CD4-positive, CD25-positive, alpha-beta regulatory T cell (primary cell): ENCODE measurements at places on chromosomes 5 and 9. TPM values are rescaled to one million over a fixed set of nuclear protein-coding genes. Genes with fewer than 3 reads are reported as not detected.

The FIBCD1 gene
- not detected for polyA plus RNA-seq

The HARS1 gene
- polyA plus RNA-seq, result 61.5 TPM

The FGF18 gene
- not detected for polyA plus RNA-seq

The NEUROG1 gene
- not detected for polyA plus RNA-seq

The KCNV2 gene
- polyA plus RNA-seq, result not detected

The TYRP1 gene
- not detected for polyA plus RNA-seq

The SLIT3 gene
- not detected for polyA plus RNA-seq

The TMEM232 gene
- polyA plus RNA-seq, result 1.9 TPM

The STK32A gene
- polyA plus RNA-seq, result not detected

The CKMT2 gene
- not detected for polyA plus RNA-seq

The TBC1D9B gene
- polyA plus RNA-seq, result 18.8 TPM

The THBS4 gene
- not detected for polyA plus RNA-seq

- H3K4me3 ChIP-seq, result no peak overlapping the region
- no peaks in the 10 kb centered on the region for H3K27me3 ChIP-seq
- DNase-seq, result no peak
- H3K27ac ChIP-seq, result no peak overlapping the region
- H3K36me3 ChIP-seq, result no peaks in the 10 kb centered on the region
Measured at GRCh38 chr5:149807176-149807575, 77.1 kb downstream of the PPARGC1B start.

DNA sequence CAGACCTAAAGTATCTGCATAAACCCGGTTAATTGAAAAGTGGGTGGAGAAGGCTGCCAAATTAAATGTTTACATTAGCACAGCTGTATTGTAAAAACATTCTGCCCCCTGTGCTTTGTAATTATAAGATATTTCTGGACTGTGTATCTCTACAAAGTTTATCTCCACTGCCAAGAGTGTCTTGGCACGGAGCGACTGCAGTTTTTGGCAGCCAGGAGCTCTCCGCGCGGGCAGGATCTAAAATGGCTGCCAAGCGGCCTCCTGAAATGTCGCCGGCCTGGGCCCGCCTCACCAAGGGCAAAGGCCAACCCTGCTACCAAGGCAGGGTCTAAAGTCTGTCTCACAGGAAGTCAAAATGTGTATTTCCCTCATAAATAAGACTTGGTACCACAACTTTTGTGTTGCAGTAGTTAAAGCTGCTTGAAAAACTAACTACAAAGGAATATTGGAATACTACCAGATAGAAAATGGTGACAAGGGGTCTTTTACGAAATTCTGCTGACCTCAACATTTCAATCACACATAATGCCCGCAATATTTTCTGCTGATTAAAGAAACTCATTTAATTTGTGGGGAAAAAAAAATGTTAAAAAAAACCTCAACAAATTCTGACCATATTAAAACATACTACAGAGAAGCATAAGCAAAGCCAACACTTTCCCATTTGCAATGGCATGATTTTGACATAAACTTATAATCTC, 110.4 kb downstream of the NFIB start:
- no peak overlapping the region for H3K27ac ChIP-seq
- no peaks in the 10 kb centered on the region for H3K36me3 ChIP-seq
- no peak for DNase-seq

GRCh38 chr9:36793277-36793676, 220.6 kb downstream of the MELK start:
- H3K4me3 ChIP-seq, result no peak overlapping the region
- H3K27ac ChIP-seq, result no peak overlapping the region
- no peak for DNase-seq
- H3K27me3 ChIP-seq, result no peaks in the 10 kb centered on the region
- H3K4me1 ChIP-seq, result no peaks in the 10 kb centered on the region

GRCh38 chr5:34483442-34484033, 172.6 kb upstream of the RAI14 start:
- no peak for DNase-seq
- no peak overlapping the region for H3K27ac ChIP-seq
- peaks cover 2% of the 10 kb centered on the region for H3K27me3 ChIP-seq
- no peak overlapping the region for H3K4me3 ChIP-seq

GRCh38 chr9:131475956-131476776, 26.6 kb upstream of the POMT1 start:
- no peaks in the 10 kb centered on the region for H3K27me3 ChIP-seq
- no peaks in the 10 kb centered on the region for H3K4me1 ChIP-seq
- H3K4me3 ChIP-seq, result no peak overlapping the region
- DNase-seq, result no peak
- H3K27ac ChIP-seq, result no peak overlapping the region
- H3K36me3 ChIP-seq, result peaks cover 93% of the 10 kb centered on the region

GRCh38 chr5:115494570-115495289, 49.8 kb downstream of the FEM1C start:
- H3K27ac ChIP-seq, result no peak overlapping the region
- H3K27me3 ChIP-seq, result peaks cover 23% of the 10 kb centered on the region
- H3K4me1 ChIP-seq, result no peaks in the 10 kb centered on the region
- no peaks in the 10 kb centered on the region for H3K36me3 ChIP-seq

GRCh38 chr5:149320791-149321330, 24.4 kb upstream of the GRPEL2 start:
- no peak overlapping the region for H3K4me3 ChIP-seq
- no peak for DNase-seq
- peaks cover 3% of the 10 kb centered on the region for H3K4me1 ChIP-seq
- H3K27me3 ChIP-seq, result no peaks in the 10 kb centered on the region

GRCh38 chr5:142151436-142152383, 43.1 kb downstream of the NDFIP1 start:
- H3K27ac ChIP-seq, result no peak overlapping the region
- H3K4me3 ChIP-seq, result no peak overlapping the region
- no peaks in the 10 kb centered on the region for H3K27me3 ChIP-seq
- peak; percentile 38 for DNase-seq
- H3K4me1 ChIP-seq, result no peaks in the 10 kb centered on the region

GRCh38 chr9:123112015-123112975, 78.8 kb downstream of the GPR21 start:
- no peak for DNase-seq
- H3K4me1 ChIP-seq, result peaks cover 9% of the 10 kb centered on the region
- no peak overlapping the region for H3K27ac ChIP-seq

GRCh38 chr9:35035851-35036701, 36.3 kb downstream of the VCP start:
- no peaks in the 10 kb centered on the region for H3K27me3 ChIP-seq
- H3K4me1 ChIP-seq, result peaks cover 11% of the 10 kb centered on the region
- no peaks in the 10 kb centered on the region for H3K36me3 ChIP-seq
- no peak overlapping the region for H3K27ac ChIP-seq

GRCh38 chr5:163978897-163979296, 473.5 kb downstream of the MAT2B start:
- DNase-seq, result no peak
- H3K4me1 ChIP-seq, result no peaks in the 10 kb centered on the region
- H3K27me3 ChIP-seq, result no peaks in the 10 kb centered on the region
- H3K27ac ChIP-seq, result no peak overlapping the region

DNA sequence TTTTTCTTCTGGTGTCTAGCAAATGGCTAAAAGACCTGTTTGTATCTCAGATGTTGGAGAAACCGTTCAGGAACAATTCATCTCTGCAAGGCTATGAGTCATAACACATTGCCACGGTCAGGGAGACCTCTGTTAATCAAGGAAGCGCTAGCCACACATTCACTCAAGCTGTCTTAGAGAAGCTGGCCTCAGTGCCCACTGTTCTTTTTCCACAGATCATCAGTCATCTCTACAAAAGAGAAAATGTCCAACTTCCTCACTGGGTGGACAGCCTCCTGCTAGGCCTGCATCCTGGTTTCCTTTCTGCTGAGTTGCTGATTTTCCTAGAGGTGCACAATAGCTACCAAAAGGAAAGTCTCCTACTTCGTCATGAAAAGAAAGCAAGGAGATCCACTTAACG, 360.5 kb downstream of the BNC2 start:
- DNase-seq, result no peak
- no peak overlapping the region for H3K4me3 ChIP-seq
- no peaks in the 10 kb centered on the region for H3K4me1 ChIP-seq

- H3K36me3 ChIP-seq, result no peaks in the 10 kb centered on the region
- no peak overlapping the region for H3K27ac ChIP-seq
- peaks cover 13% of the 10 kb centered on the region for H3K27me3 ChIP-seq
- DNase-seq, result peak; percentile 22
- H3K4me1 ChIP-seq, result peaks cover under 1% of the 10 kb centered on the region
Measured at GRCh38 chr5:76958991-76959767, 6.3 kb downstream of the CRHBP start.

DNA sequence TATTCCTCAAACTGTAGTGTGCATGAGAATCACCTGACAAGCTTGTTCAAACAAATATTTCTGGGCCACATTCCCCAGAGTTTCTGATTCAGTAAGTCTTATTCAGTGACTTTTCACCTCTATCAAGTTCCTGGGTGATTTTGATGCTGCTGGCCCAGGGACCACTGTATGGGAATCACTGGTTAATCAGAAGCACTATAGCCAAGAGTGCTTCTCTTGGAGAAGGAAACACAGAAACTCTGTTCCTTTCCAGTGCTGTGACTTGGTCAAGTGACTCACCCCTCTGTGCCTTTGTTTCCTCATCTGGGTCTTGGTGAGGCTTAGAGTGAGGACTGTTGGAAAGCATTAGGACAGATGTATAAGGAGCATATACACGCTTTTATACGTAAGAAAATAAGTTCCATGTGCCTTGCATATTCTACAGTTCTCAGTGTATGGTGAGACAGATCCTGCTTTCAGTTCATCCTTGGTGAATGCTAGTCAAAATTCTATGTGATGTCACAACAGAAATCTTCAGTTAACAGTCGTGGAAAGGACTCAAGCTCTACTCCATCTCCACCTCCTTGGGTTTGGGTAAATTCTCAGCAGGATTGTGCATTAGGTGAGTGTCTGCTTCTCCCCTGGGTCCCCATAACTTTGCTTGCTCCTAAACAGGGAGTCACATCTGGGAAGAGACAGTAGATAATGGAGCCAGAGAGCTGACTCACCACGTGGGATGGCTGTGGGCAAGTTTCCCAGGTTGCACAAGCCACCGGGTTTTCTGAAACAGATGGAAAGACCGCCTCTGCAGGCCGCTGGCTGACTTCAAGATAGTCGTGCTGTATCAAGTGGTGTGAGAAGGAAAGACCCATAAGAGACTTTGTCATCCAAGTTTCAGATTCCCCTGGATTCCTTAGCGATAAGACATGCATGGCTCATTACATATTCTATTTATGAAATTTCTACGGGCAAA, 117.0 kb downstream of the NXNL2 start:
- no peak overlapping the region for H3K27ac ChIP-seq
- no peak for DNase-seq
- H3K36me3 ChIP-seq, result no peaks in the 10 kb centered on the region
- H3K4me3 ChIP-seq, result no peak overlapping the region
- H3K27me3 ChIP-seq, result no peaks in the 10 kb centered on the region

DNA sequence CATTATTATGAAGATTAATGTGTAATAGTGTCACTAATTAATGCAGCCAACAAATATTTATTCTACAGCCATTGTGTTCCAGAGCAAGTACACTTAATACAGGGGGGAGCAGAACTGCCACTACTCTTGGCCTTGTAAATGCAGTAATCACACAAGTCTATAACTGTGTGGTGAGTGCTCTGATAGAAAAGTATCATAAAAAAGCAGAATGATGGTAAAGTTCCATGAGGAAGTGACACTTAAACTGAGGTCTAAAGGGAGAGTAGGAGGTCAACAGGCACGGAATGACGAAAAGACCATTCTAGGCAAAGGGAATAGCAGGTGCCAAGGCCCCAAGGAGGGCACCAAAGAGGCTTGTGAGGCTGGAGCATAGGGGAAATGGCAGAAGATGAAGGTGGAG, 142.9 kb downstream of the OSTF1 start:
- no peak for DNase-seq
- H3K4me1 ChIP-seq, result no peaks in the 10 kb centered on the region
- H3K4me3 ChIP-seq, result no peak overlapping the region
- H3K27me3 ChIP-seq, result no peaks in the 10 kb centered on the region
- no peak overlapping the region for H3K27ac ChIP-seq
- H3K36me3 ChIP-seq, result peaks cover 3% of the 10 kb centered on the region

GRCh38 chr5:130715541-130715940, 449.5 kb downstream of the HINT1 start:
- no peak overlapping the region for H3K27ac ChIP-seq
- H3K4me1 ChIP-seq, result no peaks in the 10 kb centered on the region
- no peaks in the 10 kb centered on the region for H3K27me3 ChIP-seq
- no peaks in the 10 kb centered on the region for H3K36me3 ChIP-seq
- no peak overlapping the region for H3K4me3 ChIP-seq

GRCh38 chr9:13960011-13960765, 353.8 kb downstream of the NFIB start:
- H3K27me3 ChIP-seq, result no peaks in the 10 kb centered on the region
- no peak for DNase-seq
- H3K4me1 ChIP-seq, result no peaks in the 10 kb centered on the region
- no peak overlapping the region for H3K4me3 ChIP-seq
- no peaks in the 10 kb centered on the region for H3K36me3 ChIP-seq

DNA sequence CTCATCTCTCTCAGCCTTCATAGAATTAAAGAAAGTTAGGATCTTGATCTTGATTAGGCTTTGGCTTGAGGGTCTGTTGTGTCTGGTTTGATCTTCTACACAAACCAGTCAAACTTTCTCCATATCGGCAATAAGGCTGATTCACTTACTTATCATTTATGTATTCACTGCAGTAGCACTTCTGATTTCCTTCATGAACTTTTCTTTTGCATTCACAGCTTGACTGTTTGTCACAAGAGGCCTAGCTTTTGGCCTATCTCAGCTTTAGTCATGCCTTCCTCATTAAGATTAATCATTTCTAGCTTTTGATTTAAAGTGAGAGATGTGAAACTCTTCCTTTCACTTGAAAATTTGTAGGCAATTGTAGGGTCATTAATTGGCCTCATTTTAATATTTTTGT, 62.8 kb downstream of the SH3RF2 start:
- no peaks in the 10 kb centered on the region for H3K27me3 ChIP-seq
- H3K27ac ChIP-seq, result no peak overlapping the region
- DNase-seq, result no peak
- H3K4me3 ChIP-seq, result no peak overlapping the region
- no peaks in the 10 kb centered on the region for H3K36me3 ChIP-seq
- no peaks in the 10 kb centered on the region for H3K4me1 ChIP-seq

GRCh38 chr5:22892441-22892840, 39.3 kb upstream of the CDH12 start:
- no peak overlapping the region for H3K4me3 ChIP-seq
- no peaks in the 10 kb centered on the region for H3K27me3 ChIP-seq
- no peak for DNase-seq
- no peak overlapping the region for H3K27ac ChIP-seq

GRCh38 chr9:123175854-123176629, 92.3 kb downstream of the STRBP start:
- no peak overlapping the region for H3K27ac ChIP-seq
- no peaks in the 10 kb centered on the region for H3K27me3 ChIP-seq
- no peak for DNase-seq
- H3K36me3 ChIP-seq, result peaks cover 4% of the 10 kb centered on the region
- no peak overlapping the region for H3K4me3 ChIP-seq
- H3K4me1 ChIP-seq, result no peaks in the 10 kb centered on the region

GRCh38 chr9:123365881-123366528, 10.0 kb downstream of the CRB2 start:
- no peaks in the 10 kb centered on the region for H3K36me3 ChIP-seq
- no peak for DNase-seq
- no peaks in the 10 kb centered on the region for H3K4me1 ChIP-seq
- H3K27ac ChIP-seq, result no peak overlapping the region
